ENCODE measurements at places on chromosomes 6 and 20.

- DNase-seq, result no peak
Observed at GRCh38 chr6:21987501-21987957, 309.3 kb downstream of the PRL start.

- no peak for DNase-seq
Observed at GRCh38 chr6:91376686-91377085, 789.8 kb upstream of the MAP3K7 start.

DNA sequence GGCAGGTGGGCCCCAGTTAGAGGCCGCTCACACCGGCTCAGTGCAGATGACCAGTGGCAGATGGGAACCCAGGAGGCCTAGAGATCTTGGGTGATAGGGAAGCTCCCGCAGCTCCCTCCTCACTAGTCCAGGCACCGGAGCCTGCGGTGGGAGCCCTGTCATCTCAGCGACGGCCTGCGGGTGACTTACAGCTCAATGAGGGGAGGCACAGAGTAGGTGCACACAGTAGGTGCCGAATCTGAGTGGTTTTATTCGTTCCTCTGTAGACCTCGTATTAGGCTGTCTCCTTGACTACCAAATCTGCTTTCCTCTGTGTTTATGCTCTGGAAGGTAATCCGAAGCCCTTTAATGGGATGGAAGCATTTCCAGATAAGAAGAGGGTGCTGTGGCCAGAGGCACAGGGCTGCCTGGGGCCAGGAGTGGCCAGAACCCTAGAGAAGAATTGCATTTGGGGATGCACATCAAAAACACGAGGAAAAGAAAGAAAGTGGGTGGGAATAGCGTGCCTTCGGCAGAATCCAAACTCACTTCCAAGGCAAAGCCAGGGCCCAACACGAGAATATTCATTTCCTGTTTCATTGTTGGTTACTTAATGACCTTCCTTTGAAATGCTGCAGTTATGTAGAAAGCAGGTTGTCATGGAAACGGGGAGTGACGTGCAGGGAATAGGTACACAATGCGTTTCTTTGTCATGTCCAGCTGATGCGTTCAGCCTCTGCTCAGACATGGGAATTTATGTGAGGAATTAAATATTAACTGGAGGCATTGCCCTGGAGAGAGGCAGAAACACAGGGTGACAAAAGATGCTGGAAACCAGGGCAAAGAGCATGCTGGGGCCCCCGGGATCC is 24.7 kb downstream of the MYT1 start:
- no peak for DNase-seq

- DNase-seq, result no peak
Observed at GRCh38 chr6:27474172-27474465, 1.2 kb upstream of the ZNF184 start.

GRCh38 chr20:58963060-58963584 is 17.9 kb upstream of the NELFCD start:
- DNase-seq, result no peak

DNA sequence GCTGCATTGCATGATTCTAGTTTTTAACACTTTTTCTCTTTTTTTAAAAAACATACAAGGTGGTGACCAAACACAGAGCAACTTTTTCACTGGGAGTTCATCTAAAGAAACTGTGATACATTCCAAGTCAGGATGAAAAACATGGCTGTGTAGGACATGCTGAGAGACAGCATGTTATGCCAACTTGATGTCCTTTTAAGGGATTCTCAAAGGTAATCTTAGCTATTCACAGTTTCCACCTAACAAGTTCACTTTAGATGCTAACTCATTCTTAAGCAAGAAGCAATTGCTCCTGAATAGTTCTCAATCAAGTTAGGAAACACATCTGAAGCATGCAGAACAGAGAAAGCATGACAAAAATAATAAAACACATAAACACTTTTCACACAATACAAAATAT is 3.3 kb downstream of the ASCC3 start:
- no peak for DNase-seq

- DNase-seq, result no peak
Observed at GRCh38 chr6:138593124-138593877, 94.0 kb upstream of the NHSL1 start.

GRCh38 chr20:16434062-16434664 is 139.1 kb downstream of the KIF16B start:
- DNase-seq, result peak; percentile 9

DNA sequence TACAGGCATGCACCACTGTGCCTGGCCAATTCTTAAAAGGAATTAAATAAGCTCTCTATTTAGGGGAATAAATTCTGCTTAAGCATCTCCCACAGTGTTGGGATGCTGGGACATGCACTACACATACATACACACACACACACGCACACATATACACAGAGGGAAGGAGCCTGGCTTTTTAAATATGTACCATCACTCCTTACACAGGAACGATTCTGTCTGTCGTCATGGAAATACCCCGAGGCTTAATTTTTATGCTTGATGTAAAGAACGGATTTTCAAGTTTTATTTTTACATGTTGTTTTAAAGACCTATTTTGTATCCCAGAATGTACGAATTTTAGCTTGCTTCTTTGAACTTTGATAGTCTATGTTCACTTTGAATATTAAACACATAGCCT is 95.3 kb downstream of the CD109 start:
- no peak for DNase-seq

DNA sequence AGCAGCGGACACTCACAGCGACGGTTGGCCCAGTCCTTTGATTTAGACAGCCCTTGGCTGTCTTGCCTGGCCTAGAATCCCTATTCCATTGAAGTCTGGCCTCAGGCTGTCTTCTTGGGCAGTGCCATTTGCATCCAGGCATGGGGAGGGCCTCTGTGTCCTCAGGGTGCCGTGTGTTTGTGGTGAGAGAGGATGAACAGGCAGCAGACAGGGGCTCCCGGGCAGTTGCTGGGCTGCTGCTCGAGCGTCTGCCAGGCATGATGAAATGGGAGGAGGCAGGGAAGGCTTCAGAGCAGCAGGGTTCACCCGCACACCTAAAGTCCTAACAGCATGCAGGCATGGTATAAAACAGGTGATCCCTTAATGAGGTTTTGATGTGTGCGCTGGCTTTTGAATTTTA is 126.9 kb downstream of the SOBP start:
- DNase-seq, result no peak
